Inflammatory macrophage treated with lipopolysaccharide for 4 hours (primary cell): ENCODE measurements at places on chromosomes 12 and 14.

DNA sequence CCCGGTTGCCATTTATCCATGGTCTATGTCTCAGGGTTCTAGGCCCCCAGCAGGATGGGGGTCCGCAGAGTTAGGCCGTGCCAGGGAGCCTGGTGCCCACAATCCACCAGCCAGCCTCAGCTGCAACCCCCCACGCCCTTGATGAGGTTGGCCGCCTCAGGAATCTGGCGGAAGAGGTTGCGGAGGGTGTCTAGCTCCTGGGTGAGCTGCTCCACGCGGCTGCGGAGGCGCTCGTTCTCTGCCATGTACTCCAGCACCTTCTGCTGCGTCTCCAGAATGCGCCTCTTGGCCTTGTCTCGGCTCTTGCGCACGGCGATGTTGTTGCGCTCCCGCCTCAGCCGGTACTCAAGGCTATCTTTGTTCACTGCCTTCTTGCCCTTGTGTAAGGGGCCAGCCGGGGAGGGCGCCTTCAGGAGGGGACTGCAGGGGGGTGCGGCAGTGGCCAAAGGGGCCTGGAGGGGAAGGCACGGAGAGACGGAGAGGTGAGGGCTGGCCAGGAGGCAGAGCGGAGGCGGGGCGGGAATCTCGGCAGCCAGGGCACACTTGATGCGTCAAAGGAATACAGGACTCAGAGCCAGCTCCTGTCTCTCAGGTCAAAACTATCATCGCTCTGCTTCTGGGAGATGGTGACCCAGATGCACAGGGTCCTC, 1.6 kb downstream of the CEBPE start:
- no peak for DNase-seq

DNA sequence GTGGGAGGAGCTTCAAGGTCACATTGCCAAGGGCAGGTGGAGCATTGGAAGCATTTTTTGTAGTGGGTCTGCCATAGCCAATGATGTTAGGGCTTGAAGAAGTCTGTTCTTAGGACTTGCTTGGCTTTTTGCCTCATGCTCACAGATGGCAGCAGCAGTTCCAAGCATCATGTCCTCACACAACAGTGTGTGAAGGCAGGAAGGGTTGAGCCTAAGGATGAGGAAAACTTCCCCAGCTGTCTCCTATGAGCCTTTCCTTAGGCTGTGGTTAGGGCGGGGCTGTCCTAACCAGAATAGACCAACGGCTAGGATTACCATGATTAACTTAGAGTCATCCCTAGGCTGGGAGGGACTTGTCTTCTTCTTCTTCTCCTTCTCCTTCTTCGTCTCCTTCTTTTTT, 76.2 kb upstream of the KCNA1 start:
- no peak for DNase-seq

GRCh38 chr12:4244868-4245267, 28.7 kb upstream of the CCND2 start:
- DNase-seq: no peak

- no peak for DNase-seq
Measured at GRCh38 chr12:27667540-27667939, 28.7 kb upstream of the REP15 start.

GRCh38 chr14:94383777-94384176, 4.6 kb downstream of the SERPINA1 start:
- DNase-seq: no peak

DNA sequence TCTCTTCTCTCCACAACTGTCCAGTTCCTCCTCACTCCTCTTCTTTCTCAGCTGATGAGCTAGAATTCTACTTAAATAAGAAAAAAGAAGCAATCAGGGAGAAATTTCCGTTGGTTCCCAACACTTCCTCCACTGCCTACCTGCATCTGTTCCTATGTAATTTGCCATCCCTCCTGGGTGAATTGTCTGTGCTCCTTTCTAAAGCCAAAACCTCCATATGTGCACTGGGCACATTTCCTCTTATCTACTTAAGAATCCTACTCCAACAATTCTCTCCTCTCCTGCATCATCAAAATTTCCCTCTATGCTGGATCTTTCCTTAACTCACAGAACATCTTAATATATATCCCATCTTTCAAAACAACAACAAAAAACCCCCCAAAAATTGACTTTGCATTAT, 35.2 kb downstream of the GPR65 start:
- DNase-seq: no peak

GRCh38 chr14:81172353-81172752, 48.4 kb downstream of the GTF2A1 start:
- DNase-seq: peak; percentile 48

DNA sequence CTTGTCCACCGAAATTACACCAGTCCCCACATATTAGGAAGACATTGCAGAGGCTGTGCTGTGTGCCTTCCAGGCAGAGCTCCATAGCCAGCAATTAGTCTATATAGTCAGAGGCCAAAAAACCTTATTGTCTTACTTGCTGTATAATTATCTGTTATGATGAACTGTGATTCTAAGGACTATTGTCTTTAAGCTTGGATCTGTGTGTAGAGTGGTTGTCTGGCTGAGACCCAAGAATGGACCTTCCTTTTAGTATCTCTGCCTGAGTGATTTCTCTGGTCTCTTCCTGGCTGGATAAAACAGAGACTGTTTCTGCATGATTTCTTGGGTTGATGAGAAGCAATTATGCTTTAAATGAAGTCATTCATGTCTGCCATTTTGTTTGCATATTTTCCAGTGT, 465.3 kb downstream of the PRKD1 start:
- DNase-seq: no peak

- no peak for DNase-seq
Measured at GRCh38 chr14:76576047-76576741, 185.1 kb upstream of the VASH1 start.

GRCh38 chr12:135138-135537, 68.6 kb downstream of the IQSEC3 start:
- DNase-seq: no peak

DNA sequence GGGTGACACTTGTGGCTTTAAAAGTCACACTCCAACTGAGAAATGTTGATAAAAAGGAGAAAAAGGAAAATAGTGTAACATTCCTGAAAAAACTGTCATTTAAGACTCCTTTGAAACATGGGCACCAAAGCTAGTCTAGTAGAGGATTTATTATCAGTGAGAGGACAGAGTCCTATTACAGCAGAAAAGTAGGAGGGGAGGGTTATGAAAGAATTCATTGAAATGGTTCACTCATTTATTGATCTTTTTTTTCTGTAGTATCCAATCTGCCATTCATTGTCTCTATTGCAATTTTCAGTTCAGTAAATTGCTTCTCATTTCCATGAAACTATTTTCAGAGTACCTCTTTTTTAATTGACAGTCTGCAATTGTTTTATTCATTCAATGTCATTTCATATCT, 25.4 kb downstream of the PPM1A start:
- DNase-seq: no peak

DNA sequence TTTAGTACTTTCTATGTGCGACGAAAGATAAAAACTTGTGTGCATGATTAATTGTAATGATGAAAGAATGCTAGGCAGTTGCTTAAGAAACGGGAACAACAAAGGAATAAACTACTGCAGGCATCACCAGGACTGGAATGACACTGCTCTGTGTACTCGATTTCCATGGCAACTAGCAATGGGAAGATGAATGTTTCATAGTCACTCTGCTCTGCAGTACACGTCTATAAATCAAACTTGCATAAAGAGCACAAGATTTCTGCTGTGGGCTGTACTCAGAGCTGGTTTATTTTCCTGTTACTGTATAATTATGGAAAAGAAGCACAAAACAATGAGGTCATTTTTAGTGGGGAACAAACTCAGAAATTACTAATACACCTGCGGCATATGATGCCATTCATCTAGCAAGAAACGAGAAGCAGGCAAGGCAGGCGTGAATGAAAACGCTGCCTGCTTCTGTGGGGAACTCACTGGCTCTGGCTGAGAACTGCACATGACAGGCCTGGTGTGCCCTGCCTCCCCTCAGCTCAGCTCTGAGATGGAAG, 41.8 kb downstream of the EFCAB11 start:
- peak; percentile 90 for DNase-seq

GRCh38 chr12:67674417-67674816, 25.9 kb downstream of the DYRK2 start:
- DNase-seq: no peak

DNA sequence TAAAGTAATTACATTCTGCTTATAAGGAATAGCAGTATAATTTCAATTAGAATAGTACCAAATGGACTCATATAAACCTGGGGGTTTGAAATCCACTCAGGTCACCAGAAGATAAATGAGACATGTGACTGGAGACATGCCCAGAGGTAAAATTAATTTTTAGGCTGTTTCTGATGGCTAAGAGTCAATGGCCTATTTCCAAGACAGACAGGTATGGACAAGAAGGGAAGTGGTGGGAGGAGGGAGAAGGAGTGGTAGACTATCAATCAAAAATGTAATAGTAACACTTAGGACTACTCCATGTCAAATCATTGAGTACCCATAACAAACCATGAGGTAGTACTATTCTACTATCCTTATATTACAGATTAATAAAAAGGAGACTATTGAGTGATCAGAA, 544.0 kb downstream of the GALC start:
- no peak for DNase-seq

- DNase-seq: no peak
Measured at GRCh38 chr12:77485961-77486854, 344.5 kb upstream of the NAV3 start.

DNA sequence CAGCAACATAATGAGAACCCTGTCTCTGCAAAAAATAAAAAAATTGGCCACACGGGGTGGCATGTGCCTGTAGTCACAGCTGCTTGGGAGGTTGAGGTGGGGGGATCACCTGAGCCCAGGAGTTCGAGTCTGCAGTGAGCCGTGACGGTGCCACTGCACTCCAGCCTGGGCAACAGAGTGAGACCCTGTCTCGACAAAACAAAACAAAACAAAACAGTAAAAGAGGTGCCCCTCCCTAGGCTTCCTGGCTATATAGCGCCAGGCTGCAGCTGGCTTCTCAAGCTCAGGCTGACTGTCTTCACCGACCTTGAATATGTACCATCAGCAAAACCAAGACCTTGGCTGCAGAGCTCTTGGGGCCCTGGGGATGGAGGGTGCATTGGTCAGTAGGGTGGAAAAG, 29.4 kb downstream of the TSPAN9 start:
- no peak for DNase-seq

GRCh38 chr12:49963976-49964815, 2.5 kb downstream of the AQP5 start:
- no peak for DNase-seq

DNA sequence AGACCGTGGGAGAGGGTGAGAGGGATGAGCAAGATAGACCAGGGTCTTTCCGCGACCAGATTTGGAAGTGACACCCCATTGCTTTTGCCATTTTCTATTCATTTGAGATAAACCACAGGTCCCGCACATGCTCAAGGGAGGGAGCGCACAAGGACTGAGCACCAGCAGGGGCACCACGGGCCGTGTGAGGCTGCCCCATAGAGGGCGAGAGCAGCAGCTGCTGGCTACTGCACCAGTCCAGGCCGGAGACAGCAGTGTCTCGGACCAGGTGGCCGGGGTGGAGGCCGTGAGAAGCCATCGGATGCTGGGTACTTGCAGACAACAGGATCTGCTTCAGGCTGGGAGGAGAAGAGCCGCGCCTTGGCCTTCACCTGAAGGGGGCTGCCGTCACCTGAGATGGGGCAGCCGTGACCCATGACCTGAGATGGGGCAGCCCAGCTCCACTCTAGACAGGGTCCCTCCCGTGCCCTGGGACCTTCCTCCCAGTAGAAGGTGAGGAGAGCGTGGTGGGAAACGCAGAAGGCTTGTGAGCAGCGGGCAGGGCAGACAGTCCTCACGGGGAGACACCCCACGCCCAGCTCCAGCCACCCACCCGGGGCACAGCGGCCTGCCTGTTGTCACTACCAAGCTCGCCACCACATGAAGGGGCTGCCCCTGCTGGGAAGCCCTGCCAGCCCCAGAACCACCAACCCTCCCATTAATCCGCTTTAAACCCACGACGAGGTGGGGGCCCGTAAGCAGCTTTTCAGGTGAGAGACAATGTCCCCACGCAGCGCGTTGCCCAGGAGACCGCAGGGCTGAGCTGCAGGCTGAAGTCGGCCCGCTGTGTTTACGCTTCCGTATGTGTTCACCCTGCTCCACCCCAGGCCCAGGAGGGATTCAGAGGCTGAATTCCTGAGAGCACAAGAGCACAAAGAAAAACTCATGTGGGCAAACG, 61.7 kb upstream of the FBRSL1 start:
- DNase-seq: no peak

DNA sequence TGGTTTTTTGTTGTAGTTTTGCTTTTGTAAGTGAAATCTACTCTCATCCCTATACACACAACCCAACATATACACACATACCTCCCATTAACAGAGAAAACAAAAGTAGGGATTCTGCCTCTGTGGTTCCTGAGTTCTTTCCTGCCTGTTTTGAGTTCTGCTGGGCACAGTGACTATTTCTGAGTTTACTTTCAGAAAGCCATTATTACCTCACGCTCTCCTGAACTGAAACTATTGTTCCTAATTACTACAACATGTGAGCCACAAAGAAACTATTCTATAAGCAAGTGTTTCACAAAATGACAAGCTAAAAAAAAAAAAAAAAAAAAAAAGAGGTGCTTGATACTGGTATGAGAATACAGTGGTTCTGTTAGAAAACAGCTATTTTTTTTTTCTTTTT, 110.9 kb downstream of the ALG10B start:
- no peak for DNase-seq

GRCh38 chr14:97177016-97177415, 379.8 kb downstream of the VRK1 start:
- DNase-seq: no peak

GRCh38 chr14:71932229-71932981, at the start of gene RGS6:
Gene RGS6, plus strand, starts transcription at chr14:71932429.
- no peak for DNase-seq
